ENCODE measurements at places on chromosomes 4 and X. TPM values are rescaled to one million over a fixed set of nuclear protein-coding genes. Genes with fewer than 3 reads are reported as not detected.

- DNase-seq, result no peak
These were observed 538.1 kb downstream of the STIM2 start for GRCh38 chr4:27398631-27399310.

DNA sequence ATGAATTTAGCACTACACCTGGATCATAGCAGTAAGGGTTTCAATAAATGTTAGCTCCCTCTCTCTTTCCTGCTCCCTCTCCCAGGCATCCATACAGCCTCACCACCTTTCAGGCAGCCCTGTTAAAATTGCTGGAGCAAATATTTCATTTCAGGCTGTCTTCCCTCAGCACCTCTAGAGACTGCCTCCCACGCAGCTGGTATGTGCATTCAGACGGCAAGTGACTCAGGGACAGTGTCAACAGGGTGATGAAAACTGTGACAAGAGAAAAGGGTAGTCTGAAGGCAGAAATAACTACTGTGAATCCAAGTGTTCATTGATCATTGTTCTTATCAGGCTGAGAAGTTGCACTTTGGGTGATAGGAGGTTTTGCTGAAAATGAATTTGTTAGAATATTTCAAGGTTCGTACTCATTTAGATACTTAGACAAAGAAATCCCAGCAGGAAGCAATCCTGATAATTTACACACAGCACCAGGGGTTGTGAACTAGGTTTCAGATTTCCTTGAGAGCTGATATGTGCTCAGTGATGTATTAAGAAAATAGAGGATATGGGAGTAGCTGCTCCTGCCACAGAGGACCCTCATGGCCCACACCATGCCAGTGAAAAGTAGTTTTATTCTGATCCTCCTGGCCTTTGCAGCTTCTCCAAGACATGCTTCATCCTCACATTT is 424.2 kb downstream of the FGF13 start:
- DNase-seq, result no peak

DNA sequence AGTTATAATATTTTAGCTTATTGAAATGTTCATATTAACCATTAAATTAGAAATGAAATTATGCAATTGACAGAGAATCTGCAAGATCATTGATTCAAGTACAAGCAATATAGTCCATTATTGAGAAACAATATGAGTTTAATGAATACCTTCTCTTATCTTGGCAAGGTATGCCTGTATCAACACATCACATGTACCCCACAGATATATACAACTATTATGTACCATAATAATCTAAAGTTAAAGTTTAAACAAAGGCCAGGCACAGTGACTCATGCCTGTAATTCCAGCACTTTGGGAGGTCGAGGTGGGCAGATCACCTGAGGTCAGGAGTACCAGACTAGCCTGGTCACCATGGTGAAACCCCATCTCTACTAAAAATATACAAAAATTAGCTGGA is 514.7 kb downstream of the PCDH7 start:
- DNase-seq, result no peak

GRCh38 chr4:110139815-110140214 is 58.6 kb downstream of the ELOVL6 start:
- no peak for DNase-seq

- no peak for DNase-seq
These were observed 930 bp downstream of the NWD2 start for GRCh38 chr4:37245391-37245954.

GRCh38 chrX:8897259-8897658 is 96.1 kb upstream of the FAM9A start:
- no peak for DNase-seq

- DNase-seq, result no peak
These were observed 11.5 kb upstream of the HOPX start for GRCh38 chr4:56692576-56692975.

GRCh38 chr4:131370846-131371245 is 1778.2 kb upstream of the PCDH10 start:
- no peak for DNase-seq

DNA sequence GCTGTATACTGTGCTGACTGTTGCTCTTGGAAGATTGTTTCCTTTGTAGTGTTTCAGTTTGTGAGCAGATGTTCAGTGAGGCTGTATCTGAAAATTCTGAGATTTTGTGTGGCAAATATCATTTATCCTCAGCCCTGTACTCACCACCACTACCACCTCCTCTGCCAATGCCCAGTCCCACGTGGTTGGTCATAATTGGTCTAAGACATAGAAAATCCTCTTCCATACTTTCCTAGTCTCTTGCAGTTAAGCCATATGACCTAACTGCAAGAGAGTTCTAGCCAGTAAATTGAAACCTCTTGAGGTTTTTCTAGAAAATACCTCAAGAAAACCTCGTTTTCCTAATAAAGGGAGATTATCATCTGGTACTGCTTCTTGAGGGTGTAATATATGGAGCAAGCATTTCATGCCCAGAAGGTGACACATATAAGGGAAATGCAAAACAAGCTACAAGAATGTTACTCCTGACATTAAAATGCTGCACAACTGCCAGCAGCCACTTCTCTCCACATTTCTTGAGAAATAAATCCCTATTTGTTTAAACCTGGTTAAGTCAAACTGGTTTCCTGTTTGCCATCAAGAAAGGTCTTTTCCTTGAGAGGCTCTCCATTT is 32.8 kb downstream of the ABCE1 start:
- peak; percentile 55 for DNase-seq

DNA sequence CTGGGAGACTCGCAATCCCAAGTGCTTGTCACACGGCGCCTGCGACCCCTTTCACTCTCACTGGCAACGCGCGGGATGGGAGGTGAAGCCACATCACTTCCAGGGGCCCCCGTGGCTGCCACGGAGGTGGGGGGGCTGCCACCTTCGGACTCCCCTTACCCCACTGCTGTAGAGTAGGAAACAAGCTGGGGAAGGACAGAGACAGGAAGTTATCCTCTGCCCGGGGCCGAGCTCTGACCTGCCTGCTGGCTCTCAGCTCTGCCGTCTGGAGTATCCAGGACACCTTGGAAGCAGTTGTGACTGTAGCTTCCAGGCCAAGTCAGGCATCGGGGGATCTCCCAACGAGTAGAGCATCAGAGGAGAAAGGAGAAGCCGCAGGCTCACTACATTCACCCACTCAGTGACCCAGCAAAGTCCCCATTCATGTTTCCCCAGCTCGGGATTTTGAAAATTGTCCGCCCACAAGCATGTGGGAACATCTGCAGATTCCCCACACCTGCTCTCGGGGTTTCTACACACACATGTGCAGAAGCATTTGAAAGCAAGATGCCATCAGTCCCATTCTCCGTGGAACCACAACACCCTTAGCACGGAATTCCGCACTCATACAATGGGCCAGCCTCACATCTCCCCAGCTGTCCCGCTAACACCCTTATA is 10.8 kb downstream of the PDZD4 start:
- DNase-seq, result no peak

The CSAG3 gene
- total RNA-seq, result not detected

The RAB41 gene
- total RNA-seq, result not detected

The ENPEP gene
- not detected for total RNA-seq

The MAGED4B gene
- total RNA-seq, result not detected
